ENCODE measurements at places on chromosomes 12 and 14. TPM values are rescaled to one million over a fixed set of nuclear protein-coding genes. Genes with fewer than 3 reads are reported as not detected.

GARIN6 gene
- polyA plus RNA-seq = not detected

NPFF gene
- 1.2 TPM for polyA plus RNA-seq

OS9 gene
- 102 TPM for polyA plus RNA-seq

TAC3 gene
- 1.2 TPM for polyA plus RNA-seq

MLF2 gene
- polyA plus RNA-seq = 186 TPM

IFI27 gene
- polyA plus RNA-seq = not detected

CCDC197 gene
- not detected for polyA plus RNA-seq

LTB4R2 gene
- polyA plus RNA-seq = 11.6 TPM

ACSS3 gene
- not detected for polyA plus RNA-seq

POLE gene
- polyA plus RNA-seq = 126 TPM

TAS2R30 gene
- not detected for polyA plus RNA-seq

Data from K562 (cell line).